ENCODE measurements at places on chromosomes 1 and 21. TPM values are rescaled to one million over a fixed set of nuclear protein-coding genes. Genes with fewer than 3 reads are reported as not detected.

GRCh38 chr1:218705911-218706893, 361.1 kb downstream of the TGFB2 start:
- no peak overlapping the region for H3K4me3 ChIP-seq
- no peak for DNase-seq
- H3K4me1 ChIP-seq: no peaks in the 10 kb centered on the region
- no peak overlapping the region for H3K27ac ChIP-seq

GRCh38 chr1:13469343-13469742, 44.5 kb downstream of the LRRC38 start:
- no peak overlapping the region for H3K27ac ChIP-seq
- no peaks in the 10 kb centered on the region for H3K27me3 ChIP-seq
- no peak overlapping the region for H3K4me3 ChIP-seq
- H3K36me3 ChIP-seq: no peaks in the 10 kb centered on the region
- no peaks in the 10 kb centered on the region for H3K4me1 ChIP-seq
- DNase-seq: peak; percentile 34

DNA sequence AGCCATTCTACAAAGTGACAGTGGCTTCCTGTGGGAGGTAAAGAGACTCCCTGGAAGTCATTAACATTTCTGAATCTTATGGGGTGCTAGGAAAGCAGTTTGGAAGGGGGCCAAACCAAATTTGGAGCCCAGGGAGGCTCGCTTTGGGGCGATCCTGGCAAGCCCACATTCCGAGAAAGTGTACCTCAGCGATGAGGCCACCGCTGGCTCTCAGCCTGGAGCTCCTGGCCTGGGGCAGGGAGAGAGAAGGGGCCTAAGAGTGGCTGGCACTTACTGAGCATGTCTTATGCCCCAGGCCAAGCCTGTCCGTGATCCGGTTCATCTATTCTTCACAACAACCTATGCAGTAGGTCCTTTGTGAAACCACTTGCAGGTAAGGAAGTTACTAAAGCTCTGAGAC, 98.8 kb downstream of the CCDC185 start:
- no peaks in the 10 kb centered on the region for H3K27me3 ChIP-seq
- H3K4me3 ChIP-seq: no peak overlapping the region
- no peak for DNase-seq
- H3K36me3 ChIP-seq: no peaks in the 10 kb centered on the region

GRCh38 chr1:197234581-197234980, 33.5 kb upstream of the CRB1 start:
- DNase-seq: no peak
- no peak overlapping the region for H3K27ac ChIP-seq
- no peak overlapping the region for H3K4me3 ChIP-seq
- H3K4me1 ChIP-seq: no peaks in the 10 kb centered on the region

DNA sequence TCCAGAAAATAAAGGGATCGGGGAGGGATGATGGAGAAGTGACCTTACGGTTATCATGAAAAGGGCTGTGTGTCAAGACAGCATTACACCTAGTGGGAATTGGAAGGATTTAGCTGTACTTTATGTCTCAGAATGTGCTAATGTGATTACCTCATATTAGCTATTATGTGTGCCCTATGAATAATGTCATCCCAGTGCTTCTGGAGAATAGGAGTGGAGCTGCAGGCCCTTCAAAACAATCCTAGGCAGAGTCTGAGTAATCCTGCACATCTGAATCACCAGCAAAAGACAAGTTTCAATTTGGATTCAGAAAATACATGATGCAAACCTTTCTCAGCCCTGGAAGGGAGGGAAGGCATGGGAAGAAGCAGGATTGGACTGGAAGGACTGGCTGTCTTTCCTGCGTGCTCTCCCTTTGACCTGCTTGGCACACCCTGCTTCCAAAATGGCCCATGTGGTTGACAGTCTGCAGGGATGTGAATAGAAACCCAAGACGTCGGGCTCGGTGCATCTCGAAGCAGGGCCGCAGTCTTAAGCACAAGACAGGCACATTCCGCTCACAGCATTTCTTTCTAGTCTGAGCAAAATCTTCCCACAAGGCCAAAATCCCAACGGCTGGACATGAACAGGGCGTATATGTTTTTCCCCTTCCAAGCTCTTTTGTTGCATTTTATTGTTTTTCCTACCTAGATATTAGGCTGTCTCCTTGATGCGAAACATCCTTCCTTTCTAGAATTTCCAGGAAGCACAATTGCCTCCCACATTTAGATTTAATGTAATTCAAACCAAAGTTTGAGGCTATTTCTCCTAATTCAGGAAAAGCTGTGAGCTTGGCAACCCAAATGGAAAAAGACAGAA, 54.3 kb upstream of the TARBP1 start:
- no peaks in the 10 kb centered on the region for H3K36me3 ChIP-seq
- H3K4me1 ChIP-seq: peaks cover 2% of the 10 kb centered on the region

- peaks cover 46% of the 10 kb centered on the region for H3K36me3 ChIP-seq
- no peaks in the 10 kb centered on the region for H3K4me1 ChIP-seq
- peak overlapping the region; percentile 60 for H3K4me3 ChIP-seq
- no peak overlapping the region for H3K27ac ChIP-seq
- no peaks in the 10 kb centered on the region for H3K27me3 ChIP-seq
These were observed 411 bp downstream of the FAM229A start for GRCh38 chr1:32361674-32362473.

ZNF683 gene
- not detected for total RNA-seq

CLDN8 gene
- not detected for total RNA-seq

PYCR2 gene
- 104 TPM for total RNA-seq

APCS gene
- total RNA-seq: not detected
